Forelimb muscle (tissue), 1 donor: ENCODE measurements at places on chromosomes 6 and 20.

DNA sequence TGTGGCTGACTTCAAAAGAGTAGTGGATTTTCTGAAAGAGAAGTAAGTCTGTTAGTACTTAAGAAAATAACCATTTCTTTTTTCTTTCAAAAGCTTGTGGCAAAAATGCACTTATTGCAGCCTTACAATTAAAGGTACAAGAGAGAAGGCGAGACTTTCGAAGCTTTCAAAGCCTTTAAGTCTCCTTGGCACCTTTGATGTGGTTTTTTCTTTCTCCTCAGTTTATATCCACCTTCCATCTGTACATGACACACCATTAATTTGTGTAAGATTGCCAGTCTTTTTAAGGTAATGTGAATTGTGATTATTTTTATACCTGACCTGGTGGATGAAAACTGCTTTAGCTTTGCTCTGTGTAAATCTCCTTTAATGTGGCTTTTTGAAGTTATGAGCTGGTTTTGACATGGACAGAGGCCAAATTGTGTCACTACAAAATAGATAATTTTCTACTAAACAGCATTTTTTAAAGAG, 466.1 kb downstream of the CDKAL1 start:
- no peak for DNase-seq

DNA sequence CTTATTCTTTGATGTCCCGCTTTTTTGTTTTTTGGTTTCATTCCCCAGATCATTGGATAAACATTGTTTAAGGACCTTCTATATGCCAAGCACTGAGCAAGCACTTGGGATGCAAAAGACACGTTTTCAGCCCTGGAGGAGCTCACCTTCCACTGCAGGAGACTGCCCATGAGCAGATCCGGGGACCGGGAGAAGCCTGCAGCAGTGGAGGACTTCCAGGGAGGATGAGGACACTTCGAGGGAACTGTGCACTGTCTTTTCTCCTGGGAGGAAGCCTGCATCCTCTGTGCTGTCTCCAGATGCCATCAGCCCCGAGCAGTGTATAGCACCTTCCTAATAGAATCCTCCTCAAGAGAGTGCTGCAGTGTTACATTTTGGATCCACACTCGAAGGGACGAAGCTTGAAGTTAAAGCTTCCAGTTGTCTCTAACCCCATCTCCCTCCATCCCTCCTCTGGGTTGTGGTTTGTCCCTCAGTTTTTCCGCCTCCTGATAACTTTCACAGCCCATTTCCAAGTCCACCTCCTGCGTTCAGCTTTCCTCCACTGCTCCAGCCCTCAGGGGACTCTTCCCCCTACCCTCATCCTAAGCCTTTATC, 5.8 kb upstream of the KCNG1 start:
- DNase-seq, result no peak

GRCh38 chr6:112373866-112374520, 26.9 kb downstream of the RFPL4B start:
- DNase-seq, result no peak

- no peak for DNase-seq
These were observed at the start of gene NKAIN2 for GRCh38 chr6:123803504-123804013. TSS of gene NKAIN2 (plus strand) at chr6:123803865.

DNA sequence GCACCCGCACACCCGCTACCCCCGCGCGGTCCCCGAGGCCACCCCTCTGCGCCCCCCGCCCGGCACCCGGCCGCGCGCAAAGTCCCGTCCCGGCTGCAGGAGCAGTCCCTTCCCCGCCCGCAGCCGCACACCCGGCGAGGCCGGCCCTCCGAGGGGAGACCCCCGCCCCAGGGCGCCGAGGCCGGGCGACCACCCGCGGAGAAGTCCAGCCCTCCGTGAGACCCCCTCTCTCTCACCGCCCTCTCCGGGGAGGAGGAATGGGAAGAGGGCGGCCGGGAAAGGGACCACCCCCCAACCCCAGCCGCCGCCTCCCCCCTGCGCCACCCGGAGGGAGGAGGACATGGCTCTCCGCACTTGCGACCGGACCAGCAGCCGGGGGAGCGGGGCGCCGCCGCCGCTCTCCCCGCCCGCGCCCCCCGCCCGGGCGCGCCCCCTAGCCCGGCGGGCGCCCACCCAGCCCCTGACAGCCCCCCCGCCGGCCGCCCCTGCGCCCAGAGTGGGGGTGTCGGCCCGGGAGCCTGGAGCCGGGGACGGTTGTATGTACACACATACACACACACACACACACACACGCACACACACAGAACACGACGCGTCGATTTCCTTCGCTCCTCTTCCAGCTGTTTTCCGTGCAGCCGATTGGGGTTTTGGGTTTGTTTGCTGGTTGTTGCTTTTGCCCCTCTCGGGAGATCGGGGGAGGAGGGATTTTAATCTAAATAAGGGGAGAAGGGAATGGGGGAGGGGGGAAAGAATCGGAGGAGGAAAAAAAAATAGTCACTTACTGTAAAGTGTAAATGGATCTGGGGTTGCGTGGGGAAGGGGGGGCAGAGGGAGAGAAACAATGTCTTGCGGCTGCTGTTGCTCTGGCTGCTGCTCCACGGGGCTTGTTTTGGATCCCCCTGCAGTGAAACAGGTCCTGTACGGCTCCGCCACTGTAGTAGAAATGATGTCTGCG, at the start of gene ATXN1:
Gene ATXN1 (minus strand): TSS at position 945 of the 955 bp plus-strand sequence.
- DNase-seq, result no peak

DNA sequence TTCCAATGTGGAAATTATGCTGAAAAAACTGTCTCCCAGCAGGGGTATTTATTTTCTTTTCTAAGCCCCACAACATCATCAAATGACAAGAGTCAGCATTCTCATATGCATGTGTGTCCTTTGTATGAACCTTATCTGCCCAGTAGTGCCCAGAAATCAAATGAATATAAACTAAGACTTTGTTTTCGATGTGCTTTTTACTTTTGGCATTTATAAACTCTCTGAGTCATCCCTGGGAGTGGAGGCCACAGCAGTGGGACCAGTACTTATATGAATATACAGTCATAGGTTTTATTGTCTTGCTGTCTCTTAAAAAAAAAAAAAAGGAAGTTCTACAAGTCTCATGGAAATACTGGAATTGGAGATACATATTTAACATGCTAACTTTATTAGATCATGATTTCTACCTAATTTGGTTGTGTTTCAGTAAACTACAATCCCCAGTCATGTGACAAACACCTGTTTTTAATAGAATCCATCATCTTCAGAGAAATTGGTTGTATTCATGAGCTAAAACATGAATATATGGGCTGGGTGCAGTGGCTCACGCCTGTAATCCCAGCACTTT, 99.2 kb upstream of the TMEM181 start:
- DNase-seq, result no peak

DNA sequence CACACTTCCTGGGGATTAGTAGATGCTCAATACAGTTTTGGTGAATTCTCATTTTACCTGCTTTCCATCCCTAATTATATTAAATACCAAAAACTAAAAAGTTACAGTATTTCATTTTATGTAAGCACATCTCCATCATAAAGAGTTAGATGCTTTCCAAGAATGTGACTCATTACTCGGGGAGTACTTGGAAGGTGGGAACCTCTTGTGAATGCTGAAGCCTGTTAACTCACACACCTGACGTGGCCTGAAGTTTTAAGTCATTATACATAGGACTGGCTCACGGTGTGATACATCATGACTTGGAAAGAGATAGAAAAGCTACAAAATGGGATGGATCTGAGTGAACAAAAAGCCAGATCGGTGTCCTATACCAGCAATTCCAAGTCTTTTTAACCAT, 2.2 kb upstream of the OSER1 start:
- no peak for DNase-seq

DNA sequence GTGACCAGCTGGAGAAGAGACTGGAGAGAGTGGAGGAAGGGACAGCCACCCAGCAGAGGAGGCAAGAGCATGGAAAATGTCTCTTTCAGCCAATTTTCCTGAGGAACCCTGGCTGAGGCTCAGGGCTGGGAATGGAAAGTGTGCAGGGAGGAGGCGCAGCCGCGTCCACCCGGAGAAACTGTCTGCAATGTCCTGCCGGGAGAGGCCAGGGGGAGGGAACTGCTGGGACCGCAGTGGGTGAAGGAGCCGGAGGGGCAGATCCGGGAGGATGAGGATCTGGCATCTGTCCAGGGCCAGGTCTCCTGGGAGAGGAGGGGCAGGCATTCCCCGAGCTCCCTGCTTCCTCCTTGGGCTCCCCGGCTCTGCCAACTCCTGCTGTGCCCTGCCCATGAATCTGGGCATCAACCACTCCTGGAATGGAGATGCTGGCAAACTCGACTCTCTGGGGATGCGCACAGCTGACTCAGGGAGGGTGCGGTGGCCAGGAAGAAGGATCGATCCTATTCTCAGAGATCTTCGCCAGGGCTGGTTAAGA, 17.4 kb upstream of the HM13 start:
- peak; percentile 93 for DNase-seq

DNA sequence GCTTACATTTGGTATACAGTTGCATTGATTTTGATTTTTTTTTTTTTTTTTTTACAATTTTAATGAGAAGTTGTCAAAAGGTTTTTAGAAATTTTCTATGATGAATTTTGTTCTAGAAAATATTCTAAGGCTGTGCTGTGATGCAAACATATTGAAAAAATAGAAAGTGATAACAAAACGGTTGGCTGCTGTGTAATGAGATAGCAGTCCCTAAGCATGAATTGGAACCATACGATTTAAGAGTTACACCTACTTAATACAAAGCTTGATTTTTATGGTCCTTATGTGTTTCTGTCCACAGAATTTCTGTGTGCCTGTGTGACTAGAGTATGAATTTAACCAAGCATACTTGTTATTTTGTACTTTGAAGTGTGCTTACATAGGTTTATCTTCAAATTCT, 12.1 kb downstream of the HIVEP1 start:
- no peak for DNase-seq

DNA sequence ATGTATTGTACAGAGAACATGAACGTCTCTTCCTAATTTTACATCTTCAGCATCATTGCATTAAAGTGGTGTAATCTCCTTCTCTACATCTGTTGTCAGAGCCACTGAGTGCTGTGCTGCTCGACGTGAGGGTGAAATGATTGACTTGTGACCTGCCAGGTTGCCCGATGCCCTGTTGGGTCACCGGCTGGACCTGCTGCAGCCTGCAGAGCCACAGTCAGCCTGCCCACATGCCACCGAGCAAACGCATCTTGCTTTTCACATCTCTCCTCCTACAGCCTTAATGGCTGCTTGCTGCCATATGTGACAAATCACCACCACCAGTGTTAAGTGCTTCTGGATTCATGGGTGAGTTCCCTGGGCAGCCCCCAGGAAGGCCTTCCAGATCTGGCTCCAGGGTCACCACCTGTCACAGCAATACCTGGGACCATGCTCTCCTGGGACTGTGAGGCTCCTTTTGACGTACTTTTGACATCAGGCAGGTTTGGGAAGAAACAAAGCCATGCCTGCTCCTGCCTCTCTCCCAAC, 80.3 kb downstream of the ASXL1 start:
- no peak for DNase-seq

DNA sequence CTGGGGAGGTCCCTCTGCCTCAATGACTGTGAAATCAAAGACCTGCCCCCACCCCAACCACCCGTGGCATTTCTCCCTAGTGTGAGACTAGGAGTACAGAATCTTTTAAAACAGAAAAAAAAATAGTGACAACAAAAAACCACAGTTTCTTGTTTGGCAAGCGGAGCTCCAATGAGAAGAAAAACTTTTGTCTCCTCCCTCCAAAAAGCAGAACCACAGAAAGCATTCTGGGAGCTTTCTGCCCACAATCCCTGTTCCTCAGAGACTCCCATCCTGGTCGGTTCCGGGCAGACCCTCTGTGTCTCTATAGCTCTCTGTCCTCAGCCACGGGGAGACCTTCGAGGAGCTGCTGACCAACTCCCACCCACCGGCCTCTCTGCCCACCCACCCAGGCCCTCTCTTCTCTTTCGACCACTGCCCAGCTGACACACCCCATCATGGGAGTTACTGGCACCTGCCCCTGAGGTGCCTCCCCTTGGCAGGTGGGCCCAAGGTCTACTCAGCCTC, 4.9 kb downstream of the PREX1 start:
- no peak for DNase-seq

DNA sequence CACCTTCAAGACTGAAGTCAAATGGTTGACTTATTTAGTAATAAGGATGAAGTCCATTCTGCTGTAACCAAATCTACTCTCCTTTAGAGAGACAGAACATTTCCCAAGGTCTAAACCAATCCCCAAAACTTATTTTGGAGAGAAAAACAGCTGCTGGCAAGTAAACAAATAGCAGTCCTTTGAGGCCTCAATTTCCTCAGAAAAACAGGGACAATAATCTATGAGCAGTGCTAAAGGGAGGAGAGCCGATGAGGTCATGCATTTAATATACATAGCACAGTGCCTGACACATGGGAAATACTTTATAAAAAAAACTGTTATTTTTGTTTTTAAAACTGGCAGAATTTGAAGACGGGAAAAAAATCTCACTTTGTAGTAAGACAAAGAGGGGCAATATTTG, 526.0 kb downstream of the EPM2A start:
- peak; percentile 9 for DNase-seq

DNA sequence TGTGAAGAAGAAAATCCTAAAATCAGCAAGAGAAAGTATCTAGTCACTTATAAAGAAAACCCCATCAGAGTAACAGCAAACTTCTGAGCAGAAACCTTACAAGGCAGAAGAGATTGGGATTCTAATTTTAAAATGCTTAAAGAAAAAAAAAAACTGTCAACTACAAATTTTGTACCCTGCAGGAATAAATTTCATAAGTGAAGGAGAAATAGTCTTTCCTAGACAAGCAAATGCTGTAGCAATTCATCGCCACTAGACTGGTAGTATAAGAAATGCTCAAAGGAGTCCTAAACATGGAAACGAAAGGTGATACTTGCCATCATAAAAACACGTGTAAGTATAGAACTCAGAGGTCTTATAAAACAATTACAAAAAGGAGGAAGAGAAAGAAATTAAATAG, 54.4 kb downstream of the PDSS2 start:
- DNase-seq, result no peak

- DNase-seq, result no peak
These were observed 39.5 kb downstream of the FBXO5 start for GRCh38 chr6:152943260-152943897.

DNA sequence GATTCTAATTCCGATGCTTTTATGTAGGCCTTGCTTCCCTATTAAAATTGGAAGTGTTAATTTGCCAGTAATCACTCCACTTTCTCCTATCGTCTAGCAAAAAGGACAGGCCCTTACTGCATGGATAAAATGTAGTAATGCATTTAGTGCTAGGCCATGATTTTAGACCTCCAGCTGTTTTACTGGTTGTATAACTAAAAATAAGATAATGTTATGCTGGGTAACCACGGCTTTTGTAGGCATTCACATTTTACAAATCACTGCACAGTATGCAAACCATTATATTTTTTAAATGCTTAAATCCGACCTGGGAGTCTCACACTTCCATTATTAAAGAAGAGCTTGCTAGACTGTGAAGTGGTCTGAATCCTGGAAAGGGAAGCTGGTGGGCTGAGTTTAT, 179.5 kb downstream of the TFAP2A start:
- DNase-seq, result no peak
